ENCODE measurements at places on chromosomes 1 and 21.
A peak's percentile ranks its signal among the peaks of the same experiment; 100 is the strongest.

DNA sequence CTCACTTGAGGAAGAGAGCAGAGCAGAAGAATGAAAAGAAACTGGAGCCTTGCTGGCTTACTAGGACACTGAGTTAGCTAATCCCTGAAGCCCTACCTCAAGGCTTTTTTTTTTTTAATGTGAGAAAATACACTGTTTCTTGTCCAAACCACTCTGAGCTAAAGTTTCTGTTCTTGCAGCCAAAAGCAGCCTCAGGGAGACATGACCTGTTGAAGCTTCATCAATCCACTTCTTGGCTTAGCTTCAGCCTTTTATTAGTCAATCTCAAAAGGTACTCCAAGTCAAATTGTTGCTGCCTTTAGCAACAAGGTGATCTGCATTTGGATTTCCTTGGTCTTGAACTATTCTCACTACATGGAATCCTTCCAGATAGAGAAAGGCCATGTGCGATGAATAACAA lies 33.7 kb downstream of the CCDC185 start:
- DNase-seq, result no peak

DNA sequence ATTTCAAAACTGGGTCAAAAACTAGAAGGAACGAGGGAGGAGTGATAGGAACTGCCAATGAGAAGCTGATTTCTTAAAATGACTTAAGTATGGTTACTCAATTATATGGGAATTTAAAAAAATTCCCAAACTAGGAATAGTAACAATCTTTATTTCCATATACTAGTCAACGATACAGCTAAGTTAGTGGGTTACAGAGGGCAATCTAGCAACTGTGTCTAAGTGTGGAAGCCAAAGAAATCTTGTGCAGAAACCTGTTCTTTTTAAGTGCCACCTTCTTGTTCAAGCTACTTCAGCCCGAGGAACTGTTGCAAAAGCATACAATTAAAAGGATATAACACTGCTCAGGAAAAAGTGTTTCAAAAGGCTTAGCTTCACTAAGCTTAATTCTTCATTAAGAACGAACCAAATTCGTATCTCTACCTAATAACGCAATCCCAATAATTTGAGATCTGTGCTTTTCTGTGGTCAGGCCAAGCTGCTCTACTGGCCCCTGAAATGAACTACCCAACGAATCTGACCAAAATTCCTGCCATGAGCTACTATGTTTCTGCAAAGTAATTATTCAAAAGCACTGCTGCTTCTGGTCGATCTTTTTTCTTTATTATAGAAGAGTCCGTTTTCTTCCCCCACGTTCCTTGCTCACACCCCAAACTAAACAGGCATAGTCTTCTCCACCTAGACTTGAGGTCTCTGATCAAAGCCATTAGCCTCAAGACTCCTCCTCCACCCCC lies 1.8 kb downstream of the USP24 start:
- no peak for DNase-seq

- no peak for DNase-seq
Measured at GRCh38 chr1:15056515-15057285, 96.8 kb upstream of the TMEM51 start.

DNA sequence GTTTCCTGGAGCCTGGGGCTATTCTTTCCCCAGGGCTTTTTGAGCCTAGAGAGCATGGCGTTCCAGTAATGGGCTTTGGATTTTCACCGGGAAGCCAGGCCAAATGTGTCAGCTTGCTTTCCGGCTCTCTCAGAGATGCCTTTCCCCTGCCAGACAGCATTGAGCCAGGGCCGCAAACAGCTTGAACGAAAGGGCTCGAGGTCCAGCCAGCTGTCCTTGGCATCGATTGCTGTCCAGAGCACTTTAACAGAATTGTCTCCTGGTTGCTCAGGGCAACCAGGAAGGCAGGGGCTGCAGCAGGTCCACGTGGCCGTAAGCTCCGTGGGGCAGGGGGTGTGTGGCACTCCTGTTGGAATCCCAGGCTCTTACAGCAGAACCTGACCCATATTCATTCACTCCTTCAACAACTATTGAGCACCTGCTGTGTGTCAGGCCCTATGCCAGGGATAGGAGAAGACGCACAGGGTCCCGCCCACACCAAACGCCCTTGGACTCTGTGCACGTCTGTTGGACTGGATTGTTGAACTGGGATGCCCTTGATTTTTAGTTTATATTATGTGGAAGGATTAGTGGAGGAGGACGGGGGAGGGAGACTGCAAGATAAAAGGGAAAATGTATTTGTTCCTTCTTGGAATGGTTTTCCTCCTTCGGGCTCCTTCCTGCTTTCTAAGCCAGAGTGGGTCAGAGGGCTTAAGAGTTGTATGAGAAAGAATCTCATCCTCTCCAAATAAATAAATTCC lies 38.7 kb upstream of the EFHD2 start:
- DNase-seq, result no peak

DNA sequence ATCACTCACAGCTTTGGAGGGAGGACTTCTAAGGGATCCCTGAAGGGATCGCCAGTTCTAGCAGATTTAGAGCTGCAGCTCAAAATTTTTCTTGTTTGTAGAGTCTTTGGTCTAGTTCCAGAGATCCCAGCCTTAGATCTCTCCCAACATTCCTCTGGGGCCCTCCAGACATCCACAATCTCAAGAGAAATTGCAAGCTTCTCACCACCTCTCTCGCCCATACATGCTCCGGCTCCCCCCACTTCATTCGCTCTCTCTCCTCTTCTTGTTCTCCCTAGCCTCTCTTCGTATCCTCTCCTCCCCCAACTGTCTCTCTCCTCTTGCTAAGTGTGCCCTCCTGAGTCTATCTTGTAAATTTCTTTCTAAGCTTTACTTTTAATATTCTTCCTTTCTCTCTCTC lies 15.1 kb upstream of the TUT4 start:
- no peak for DNase-seq

DNA sequence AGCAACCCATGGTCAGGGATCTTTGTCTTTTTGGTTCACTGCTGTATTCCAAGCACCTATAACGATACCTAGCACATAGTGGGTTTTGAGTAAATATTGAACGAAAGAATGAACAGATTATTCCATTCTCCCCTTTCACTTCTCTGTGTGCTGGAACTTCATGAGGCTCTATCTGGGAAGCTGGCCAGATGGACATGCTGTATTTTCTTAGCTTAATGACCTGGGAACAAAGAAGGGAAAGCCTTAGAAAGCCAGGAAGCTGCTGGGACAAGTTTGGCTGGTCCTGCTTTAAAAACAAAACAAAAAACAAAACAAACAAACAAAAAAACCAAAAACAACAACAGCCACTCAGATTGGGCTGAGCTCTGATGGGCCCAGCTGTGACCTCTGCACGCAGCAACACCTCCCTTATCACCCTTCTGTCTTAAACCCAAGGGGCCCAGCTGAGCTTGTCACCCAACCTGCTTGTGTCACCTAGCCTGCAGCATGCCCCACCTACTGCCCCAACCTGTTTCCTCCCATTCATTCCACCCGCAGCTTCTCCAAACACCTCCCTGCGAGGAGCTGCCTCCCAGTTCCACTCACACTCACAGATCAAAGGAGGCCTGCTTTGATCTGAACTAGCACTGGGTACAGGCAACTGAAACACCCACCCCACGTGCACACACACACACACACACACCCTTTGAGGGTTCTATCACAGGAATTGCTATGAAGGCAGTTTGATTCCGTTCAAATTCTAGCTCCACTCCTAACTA lies 37.1 kb downstream of the SLC30A1 start:
- DNase-seq, result no peak

DNA sequence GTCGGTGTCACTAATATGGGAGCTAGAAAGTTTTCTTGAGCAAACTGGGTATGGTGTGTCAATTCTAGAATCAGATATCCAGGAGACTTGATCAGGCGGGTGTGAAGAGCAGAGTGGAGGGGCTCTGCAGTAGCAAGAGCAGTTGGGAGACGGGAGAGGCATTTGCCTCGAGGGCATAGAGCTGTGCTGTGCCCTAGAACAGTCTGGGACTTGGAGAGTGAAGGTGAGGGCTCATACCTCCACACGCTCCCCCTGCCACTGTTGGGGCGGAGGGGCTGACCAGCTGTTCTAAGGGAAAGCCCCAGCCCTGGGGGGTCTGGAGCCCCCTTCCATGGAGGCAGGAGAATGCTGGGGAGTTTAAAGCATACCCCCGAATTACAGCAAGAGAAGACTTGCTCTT lies 33.8 kb downstream of the SIM2 start:
- DNase-seq, result no peak

DNA sequence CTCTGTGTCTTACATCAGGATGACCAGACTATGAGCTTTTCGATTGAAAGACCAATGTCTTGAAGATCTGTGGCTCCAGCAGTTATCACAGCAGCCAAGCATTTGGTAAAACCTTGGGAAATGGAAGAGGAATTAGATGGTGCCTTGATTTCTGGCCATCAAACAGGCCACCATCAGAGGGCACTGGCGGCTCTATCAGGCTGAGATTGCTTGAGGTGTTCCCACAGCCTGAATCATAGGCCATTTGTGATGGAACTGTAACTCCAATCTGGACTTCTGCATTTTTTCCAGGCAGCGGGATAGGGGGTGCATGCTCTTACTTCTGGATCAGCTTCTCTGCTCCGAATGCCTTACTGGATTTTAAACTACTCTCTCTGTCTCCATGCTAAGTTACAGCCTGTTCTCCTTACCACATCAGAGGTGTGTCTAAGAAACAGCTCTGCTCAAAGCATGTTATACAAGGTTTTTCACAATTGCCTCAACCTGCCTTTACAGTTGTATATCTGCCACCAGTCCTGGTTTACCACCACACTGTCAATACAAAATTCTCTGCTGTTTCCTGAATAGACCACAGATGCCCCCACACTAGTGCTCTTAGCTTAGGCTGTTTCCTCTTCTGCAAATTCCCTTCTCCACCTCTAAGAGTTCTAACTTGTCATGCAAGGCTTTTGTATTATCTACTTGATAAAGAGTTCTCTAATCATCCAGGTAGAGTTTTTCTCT lies 180.9 kb downstream of the PTGER3 start:
- DNase-seq, result peak; percentile 10

DNA sequence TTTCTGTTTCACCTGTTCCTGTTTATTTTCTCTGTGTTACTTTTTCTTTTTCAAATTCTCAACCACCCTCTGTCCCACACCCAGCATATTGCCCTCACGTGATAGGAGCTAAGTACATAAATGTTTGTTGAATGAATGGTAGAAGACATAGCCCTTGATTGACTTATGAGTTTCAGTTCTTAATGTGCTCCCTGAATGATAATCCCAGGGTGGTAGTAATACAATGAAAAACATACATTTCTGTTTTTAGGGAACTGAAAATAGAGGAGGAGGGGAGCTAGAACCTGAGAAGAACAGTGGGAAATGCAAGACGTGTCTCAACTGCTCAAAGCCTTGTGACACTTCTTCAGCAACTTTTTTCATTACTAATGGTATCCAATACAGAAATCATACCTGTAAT lies 147.1 kb downstream of the SPATA46 start:
- DNase-seq, result peak; percentile 80

DNA sequence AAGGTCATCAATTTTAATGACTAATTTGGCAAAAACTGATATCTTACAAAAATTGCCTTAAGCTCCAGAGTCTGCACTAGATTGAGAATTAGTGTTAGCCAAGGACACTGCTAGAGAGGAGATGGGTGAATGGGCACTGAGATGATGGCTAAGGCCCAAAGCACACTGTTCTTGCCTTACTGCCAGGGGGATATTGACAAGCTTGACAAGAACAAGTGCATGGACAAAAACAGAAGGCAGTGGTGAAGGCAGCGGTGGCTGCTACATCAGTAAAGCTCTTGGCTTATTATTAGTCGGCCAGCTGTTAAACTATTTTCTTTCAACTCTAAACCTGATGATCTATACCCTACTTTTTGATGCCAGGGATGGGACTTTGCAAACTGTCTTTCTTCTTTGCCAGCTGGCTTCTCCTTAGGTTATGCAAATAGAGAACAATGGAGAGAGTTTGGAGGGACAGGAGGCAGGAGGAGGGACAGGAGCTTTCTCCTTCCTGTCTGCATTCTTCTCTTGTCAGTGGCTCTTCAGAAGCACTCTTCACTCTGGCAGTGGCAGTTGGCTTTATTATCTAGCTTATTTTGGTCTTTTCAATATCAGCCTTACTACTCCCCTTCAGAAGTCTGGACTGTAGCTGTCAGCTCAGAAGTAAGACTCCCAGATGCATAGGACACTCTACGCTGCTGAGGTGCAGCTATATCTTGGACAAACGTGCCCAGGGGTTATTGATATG lies 853.5 kb upstream of the TMPRSS15 start:
- DNase-seq, result no peak

- peak; percentile 10 for DNase-seq
Measured at GRCh38 chr1:201880928-201881571, 7.6 kb upstream of the SHISA4 start.

DNA sequence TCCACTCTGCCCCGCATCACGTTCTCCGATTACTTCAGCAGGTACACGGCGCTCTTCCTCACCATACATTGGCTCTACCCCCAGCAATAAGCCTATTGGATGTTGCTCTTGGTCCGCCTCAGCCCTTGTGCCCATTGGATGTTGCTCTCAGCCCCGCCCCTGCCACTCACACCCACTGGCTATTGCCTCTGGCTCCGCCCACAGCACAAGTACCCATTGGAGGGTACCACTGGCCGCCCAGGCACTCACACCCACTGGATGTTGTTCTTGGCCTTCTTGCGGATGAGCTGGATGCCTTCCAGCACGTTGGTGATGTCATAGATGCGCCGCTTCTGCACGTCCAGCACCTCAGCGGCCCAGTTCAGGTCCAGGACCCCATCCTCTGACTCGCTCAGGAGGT lies 9.4 kb downstream of the E2F2 start:
- DNase-seq, result no peak

DNA sequence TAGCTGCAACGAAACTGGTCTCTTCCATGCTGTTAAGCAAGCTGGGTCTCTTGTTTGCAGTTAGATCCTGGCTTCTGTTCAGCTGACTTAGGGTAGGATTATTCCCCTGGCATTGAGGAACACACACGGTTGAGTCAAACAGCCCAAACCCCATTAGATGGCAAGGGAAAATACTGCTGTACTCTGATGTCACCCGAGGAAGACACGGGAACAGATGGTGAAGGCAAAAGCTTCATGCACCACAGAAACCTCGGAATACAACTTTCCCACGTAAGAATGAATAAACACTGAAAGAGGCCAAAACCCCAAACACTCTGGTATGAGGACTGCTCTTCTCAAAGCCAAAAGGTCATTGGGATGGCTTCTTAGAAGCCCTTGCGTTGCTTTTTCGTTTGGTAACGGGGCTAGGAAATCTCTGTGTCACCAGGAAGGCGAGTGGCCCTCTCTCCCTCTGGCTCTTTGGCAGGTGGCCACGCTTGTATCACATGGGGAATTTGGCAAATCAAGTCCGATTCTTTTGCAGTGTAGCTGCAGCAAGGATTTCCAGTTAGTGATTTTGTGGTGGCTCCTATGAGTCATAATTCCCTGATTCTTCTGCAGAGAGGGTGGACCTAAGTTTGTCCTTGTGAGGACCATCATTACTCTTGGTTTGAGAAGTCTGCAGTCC lies 16.7 kb upstream of the LYST start:
- peak; percentile 71 for DNase-seq

- no peak for DNase-seq
Measured at GRCh38 chr1:91745640-91746373, 140.1 kb downstream of the TGFBR3 start.

- no peak for DNase-seq
Measured at GRCh38 chr1:153928791-153929341, 6.1 kb upstream of the GATAD2B start.

DNA sequence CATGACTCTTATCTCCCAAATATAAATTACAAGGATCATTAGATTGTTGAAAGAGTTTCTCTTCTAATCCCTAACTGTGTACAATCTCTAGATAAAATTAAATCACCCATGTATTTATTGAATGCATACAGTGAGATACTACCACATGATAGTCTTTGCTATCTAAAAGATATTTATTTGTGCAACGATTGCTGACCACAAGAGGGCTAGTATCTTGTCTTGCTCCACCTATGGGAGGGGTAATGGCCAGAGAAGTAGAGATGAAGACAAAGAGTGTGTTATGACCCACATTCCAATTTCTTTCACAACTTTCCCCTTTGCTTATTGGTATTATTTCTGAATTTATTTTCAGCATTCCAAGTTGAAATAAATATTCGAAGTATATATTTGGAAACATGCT lies 13.7 kb downstream of the PYHIN1 start:
- DNase-seq, result no peak

All from inflammatory macrophage treated with lipopolysaccharide for 4 hours (primary cell).